ENCODE measurements at places on chromosomes 12 and 14.
A peak's percentile ranks its signal among the peaks of the same experiment; 100 is the strongest.

- no peak for DNase-seq
These were observed 49.7 kb downstream of the CKB start for GRCh38 chr14:103472939-103473338.

GRCh38 chr12:1234073-1234472 is 243.1 kb downstream of the ERC1 start:
- DNase-seq, result no peak

DNA sequence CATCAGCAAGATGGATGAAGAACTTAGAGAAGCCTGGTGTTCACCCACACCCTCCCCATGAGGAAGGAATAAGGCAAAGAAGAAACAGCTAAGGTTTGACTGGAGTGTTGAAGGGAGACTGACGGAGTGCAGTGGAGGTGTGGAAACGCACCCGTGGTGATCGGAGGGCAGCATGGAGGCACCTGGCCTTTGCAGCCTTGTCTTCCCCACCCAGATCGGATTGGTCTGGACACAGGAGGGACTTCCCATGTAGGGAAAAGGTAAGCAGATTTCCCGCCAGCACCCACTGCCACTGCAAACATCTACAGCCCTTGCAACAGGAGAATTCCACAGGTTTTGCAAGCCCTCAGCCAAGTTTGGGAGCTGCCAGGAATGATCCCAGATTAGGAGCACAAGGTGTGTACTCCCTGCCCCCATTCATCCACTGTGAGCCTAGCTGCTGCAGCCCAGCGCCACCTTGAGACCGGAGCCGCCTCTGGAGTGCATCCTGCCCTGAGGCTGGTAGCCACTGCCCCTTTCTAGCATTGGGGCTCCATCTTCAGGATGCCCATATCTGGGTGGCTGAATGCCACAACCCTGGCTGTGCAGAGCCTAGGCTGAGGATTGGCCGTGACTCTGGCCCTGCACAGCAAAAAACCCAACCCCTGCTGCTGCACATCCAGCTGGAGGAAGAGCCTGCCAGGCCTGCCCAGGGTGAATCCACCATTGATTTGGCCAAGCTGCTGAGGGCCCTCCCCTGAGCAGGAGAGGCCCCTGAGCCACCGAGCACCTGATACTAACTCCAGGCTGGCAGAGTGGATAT is 411.1 kb downstream of the TMEM121 start:
- DNase-seq, result no peak

- DNase-seq, result peak; percentile 40
These were observed 23.6 kb downstream of the RFLNA start for GRCh38 chr12:124318278-124319020.

DNA sequence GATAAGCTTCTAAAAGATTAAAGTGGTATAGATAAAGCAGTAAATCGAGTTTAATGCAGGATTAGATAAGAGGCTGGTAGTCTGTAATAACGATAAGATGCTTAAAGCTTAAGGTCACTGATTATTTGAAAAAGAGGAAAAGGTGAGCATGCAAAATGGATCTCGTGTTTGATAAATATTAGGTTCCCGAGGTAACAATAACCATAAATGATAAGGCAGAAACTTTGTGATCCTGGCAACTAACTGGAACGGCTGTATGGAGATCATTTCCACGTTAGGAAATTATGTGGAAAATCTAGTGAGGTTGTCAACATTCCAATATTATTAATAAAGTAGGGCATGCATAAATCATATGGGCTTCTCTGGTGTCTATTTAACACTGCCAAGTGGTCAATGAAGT is 255.5 kb downstream of the EFCAB11 start:
- DNase-seq, result no peak

GRCh38 chr12:115255257-115255656 is 571.3 kb upstream of the TBX3 start:
- no peak for DNase-seq

DNA sequence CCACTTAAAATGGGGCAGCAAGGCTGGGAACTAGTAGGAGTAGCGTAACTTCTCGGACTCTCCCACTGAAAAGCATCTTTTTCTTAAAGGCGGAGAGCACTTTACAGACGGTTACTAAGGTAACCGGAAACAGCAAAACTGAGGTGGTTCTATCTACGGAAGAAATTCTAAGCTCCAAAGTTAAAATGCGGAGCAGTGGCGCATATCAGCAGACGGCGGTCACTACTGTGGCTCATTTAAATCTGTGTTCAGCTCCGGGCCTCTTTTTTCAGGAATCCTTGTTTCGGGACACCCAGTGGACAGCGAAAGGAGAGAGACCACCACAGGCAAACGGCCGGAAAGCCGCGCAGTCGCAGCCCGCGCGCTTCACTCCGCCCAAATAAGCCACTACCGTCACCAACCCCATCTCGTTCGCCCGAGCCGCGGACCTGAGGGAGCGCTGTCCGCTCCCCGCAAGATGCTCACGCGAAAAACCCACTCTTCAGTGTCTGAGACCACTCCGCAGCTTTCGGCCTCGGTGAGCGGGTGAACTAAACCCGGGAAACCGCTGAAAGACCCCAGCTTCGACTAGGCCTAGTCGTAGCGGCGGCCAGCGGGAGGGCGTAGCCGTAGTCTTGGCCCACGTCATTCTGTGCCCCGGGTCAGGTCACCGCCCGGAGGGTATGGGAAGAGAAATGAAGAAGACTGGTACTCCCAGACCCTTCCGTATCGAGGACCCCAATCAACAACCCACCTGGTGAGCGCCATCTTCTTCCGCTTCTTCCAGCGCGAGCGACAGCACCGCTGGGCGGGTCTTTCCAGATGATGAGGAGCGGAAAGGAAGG is at the start of gene SNW1:
Gene SNW1 (minus strand): TSS at position 776 of the 824 bp plus-strand sequence. CDS start 29 bp downstream, at position 747.
- peak; percentile 85 for DNase-seq

- no peak for DNase-seq
These were observed 285.1 kb upstream of the NOS1 start for GRCh38 chr12:117646520-117646919.

- DNase-seq, result no peak
These were observed 3.2 kb upstream of the SYNE3 start for GRCh38 chr14:95519699-95520098.

DNA sequence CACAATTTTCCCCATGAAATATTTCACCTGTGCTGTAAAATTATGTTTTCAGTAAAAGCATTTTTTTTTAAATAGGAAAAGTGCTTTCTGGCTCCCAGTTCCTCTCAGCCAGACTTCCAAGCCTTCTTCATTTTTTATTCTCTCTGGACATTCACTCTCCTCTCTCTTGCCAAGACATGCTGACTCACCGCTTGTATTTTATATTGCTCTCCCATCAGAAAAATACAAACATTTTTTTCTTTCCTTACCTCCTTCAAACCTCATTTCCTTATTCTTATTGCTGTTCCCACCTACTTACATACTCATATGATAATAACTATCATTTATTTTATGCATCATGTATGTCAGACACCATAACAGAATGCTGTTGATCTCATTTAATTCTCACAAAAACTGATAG is 37.7 kb upstream of the ZNF641 start:
- no peak for DNase-seq

DNA sequence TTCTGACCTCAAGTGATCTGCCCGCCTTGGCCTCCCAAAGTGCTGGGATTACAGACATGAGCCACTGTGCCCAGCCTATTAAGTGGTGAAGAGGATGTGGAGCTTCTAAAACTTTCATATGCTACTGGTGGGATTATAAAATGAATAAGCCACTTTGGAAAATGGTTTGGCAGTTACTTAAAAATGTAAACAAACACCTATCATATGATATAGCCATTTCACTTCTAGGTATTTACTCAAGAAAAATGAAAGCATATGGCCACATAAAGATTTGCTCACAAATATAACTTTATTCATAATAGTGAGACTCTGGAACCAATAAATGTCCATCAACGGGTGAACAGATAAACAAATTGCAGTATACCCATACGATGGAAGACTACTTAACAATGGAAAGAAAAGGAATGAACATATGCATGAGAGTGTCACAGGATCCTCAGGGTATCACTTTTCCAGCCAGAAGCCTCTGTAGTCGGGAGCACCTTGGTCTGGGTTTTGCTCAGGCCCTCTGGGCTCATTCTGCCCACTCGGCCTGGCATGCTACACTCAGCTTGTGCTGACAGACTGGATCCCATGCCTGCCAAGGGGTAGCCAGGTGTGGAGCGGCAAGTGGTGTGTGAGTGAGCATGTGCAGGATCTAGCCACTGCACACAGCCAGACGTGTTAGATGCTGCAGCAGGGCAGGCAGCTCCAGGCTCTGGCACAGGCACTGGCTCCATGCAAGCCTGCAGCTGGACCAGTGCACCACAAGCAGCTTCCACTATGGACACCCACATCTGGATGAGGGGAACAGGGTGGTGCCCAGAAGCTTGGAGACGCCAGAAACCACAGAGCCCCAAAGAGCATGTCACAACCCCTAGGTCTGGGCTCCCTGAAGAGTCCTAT is 213.2 kb upstream of the DIO3 start:
- no peak for DNase-seq

- DNase-seq, result no peak
These were observed 159.1 kb upstream of the CCDC198 start for GRCh38 chr14:57652769-57653168.

DNA sequence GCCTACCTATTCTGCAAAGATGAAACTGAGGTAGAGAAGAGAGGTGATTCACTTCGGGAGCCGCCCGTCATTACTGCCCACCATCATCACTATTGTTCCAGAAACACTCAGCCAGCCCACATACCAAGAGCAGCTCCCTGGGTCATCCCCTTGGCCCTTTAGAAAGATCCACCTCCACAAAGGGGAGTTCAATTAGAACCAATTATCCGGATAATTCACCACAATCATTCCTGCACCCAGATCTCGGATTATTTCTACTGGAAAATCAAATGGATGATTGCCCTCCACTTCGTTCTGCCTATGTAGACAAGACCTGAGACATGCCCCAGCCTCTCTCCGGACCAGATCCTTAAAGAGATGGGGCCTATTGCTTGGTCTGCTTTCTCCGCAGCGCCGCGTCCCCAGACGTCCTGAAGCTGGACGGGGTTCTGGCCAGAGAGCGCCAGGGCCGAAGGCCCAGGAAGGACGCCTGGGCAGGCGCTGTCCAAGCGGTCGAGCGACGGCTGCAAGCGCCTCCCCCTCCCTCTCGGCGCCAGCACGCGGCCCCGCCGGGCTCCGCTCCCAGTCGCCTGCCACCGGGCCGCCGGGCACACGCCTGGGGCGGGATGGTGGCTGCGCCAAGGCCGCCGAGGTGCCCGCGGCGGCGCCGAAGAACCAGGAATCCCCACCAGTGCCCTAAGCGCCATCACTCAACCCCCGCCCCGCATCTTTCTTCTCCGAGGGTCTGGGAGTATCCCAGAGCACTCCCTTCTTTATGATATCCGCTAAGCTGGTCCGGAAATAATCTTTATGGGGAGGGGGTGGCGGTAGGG is 1.3 kb upstream of the ASCL1 start:
- DNase-seq, result peak; percentile 61

- no peak for DNase-seq
These were observed 186.5 kb downstream of the NELL2 start for GRCh38 chr12:44689587-44689986.

- no peak for DNase-seq
These were observed 62.5 kb upstream of the NCOR2 start for GRCh38 chr12:124629789-124630480.

DNA sequence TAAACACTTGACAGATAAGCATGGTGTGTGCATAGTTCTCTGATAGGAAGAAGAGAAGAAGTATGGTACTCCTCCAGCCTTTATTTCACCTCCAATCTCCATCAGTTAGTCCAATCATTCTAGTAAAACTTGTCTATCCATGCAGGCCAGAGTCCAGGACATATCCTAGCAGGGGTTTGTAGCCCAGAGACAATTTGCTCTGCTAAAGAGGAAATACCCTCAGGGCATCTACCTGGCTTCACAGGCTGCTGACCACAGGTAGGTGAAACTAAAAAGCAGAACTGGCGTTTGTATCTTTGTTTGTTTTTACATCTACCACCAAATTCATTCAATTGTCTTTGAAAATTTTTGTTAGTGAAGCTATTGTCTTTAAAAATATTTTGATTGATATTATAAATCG is 717.6 kb downstream of the FSCB start:
- peak; percentile 13 for DNase-seq

Data from NCI-H774 (cell line).